Vagina (tissue), 2 donors: ENCODE measurements at places on chromosomes 5 and 9. TPM values are rescaled to one million over a fixed set of nuclear protein-coding genes. Genes with fewer than 3 reads are reported as not detected.

The LRRC26 gene
- total RNA-seq: not detected

The FST gene
- total RNA-seq: 5.6 TPM

The NOTCH1 gene
- total RNA-seq: 67.0 TPM

The RGS7BP gene
- total RNA-seq: 11.8 TPM

The LCN15 gene
- not detected for total RNA-seq

The COL15A1 gene
- total RNA-seq: 15.0 TPM

The HAUS6 gene
- 7.1 TPM for total RNA-seq

The ADAMTS16 gene
- 0.49 TPM for total RNA-seq

The TOR2A gene
- total RNA-seq: 12.3 TPM

The PCDHGC3 gene
- total RNA-seq: 78.3 TPM

The HMGXB3 gene
- total RNA-seq: 38.3 TPM

The DMGDH gene
- 4.2 TPM for total RNA-seq

The WNT8A gene
- total RNA-seq: not detected

The SHB gene
- 20.9 TPM for total RNA-seq

The SPINK7 gene
- 65.3 TPM for total RNA-seq

The FAM200C gene
- total RNA-seq: 2.5 TPM

The CDC20B gene
- total RNA-seq: not detected

The NFIB gene
- total RNA-seq: 73.4 TPM

The MAP3K1 gene
- 33.1 TPM for total RNA-seq

The PRSS3 gene
- 7.6 TPM for total RNA-seq

The RNF208 gene
- total RNA-seq: 0.98 TPM

The WHRN gene
- total RNA-seq: 9.1 TPM

The PCDHB7 gene
- 0.98 TPM for total RNA-seq

The ZBED3 gene
- total RNA-seq: 9.1 TPM

The GOLM1 gene
- 14.7 TPM for total RNA-seq

The PLPPR1 gene
- total RNA-seq: not detected

The KCNN2 gene
- 3.4 TPM for total RNA-seq

The CD14 gene
- 48.4 TPM for total RNA-seq

The PCDHGA9 gene
- 8.8 TPM for total RNA-seq

The PCDH1 gene
- total RNA-seq: 38.8 TPM

The SPATA9 gene
- not detected for total RNA-seq

The NEUROG1 gene
- total RNA-seq: not detected

The LIFR gene
- 63.3 TPM for total RNA-seq
